Activated T-helper 1 cell treated with Interleukin-2 at 50 U/mL for 16 hours (primary cell): ENCODE measurements at places on chromosomes 1 and 21.

- DNase-seq, result no peak
These were observed 166.1 kb upstream of the SAMSN1 start for GRCh38 chr21:14712121-14712715.

GRCh38 chr1:194586302-194586701, 1399.9 kb upstream of the B3GALT2 start:
- no peak for DNase-seq

- DNase-seq, result no peak
These were observed 115.0 kb downstream of the SYF2 start for GRCh38 chr1:25117233-25117823.

DNA sequence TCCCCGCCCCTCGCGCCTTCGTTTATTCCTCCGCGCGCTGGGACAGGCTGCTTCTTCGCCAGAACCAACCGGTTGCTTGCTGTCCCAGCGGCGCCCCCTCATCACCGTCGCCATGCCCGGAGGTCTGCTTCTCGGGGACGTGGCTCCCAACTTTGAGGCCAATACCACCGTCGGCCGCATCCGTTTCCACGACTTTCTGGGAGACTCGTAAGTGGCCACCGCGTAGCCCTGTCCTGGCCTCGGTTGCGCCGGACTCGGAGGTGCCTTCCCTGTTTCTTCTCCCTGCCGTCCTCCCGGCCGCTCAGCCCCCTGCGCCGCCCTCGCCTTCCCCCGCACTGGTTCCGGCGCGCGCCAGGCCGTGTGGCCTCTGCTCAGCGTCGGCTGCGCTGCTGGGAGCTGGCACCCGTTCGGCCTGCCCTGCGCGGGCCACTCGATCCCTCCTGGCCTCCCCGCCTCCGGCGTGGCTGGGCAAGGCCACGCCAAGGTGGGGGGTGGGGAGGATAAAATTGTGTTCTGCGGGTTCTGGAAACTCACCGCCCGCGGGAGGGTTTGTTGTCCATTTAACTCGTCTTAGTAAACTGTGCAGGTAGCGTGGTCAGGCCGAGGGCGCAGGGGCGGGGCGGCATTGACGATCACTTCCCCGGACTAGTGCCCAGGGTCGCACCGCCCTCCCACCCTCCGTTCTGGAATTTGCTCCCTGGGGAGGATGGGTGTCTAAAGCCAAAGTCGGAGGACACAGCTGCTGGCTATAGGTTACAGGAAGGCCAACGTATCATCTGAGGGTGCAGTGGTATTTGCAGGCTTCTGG, at the start of gene PRDX6:
PRDX6 (plus strand) TSS at position 50 of the 808 bp plus-strand sequence; CDS start at position 113, 63 bp downstream.
- no peak for DNase-seq

GRCh38 chr1:115123116-115123515, 33.8 kb upstream of the TSPAN2 start:
- no peak for DNase-seq

DNA sequence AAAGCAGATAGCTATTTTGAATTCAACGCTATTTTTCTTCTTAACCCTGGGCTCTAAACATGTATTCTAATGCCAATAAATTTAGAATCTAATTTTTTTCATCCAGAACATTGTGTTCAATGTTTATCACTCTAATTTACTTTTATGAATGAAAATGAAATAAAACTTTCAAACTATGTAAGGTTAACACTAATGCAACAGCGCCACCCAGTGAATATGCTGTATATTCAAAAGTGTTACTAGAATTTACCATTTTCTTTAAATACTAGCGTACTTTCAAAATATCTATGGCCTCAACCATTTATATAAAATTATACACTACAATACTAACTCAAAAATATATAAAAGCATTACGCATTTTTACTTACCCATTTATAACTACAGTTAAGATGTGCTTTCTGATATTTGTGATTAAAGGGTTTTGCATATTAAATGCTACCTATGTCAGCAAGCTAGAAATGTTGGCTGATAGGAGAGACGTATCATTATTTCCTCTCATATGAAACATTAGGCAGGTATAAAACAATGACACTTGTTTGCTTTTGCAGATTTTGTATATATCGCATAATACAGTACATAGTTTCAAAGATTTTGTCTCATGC, 5.9 kb upstream of the NUF2 start:
- DNase-seq, result no peak

- no peak for DNase-seq
These were observed 13.3 kb downstream of the RSPO1 start for GRCh38 chr1:37621326-37621870.

DNA sequence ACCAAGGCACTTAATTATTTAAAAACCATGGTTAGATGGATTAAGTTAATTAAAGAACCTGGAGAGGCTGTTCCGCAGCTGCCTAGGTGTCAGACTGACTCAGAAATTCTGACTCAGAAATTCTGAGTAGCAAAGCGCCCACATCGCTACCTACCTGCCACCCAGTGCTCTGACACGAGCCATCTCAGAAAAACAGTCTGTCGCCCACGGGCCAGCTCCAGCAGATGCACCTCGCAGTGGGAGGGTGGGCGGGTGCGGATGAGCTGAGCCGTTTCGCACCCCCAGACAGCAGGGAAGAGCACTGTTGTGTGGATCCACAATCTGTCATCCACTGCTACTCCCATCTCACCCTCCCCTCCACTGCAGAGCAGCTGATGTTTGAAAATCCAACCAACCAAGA, 13.5 kb downstream of the KCNK1 start:
- no peak for DNase-seq

DNA sequence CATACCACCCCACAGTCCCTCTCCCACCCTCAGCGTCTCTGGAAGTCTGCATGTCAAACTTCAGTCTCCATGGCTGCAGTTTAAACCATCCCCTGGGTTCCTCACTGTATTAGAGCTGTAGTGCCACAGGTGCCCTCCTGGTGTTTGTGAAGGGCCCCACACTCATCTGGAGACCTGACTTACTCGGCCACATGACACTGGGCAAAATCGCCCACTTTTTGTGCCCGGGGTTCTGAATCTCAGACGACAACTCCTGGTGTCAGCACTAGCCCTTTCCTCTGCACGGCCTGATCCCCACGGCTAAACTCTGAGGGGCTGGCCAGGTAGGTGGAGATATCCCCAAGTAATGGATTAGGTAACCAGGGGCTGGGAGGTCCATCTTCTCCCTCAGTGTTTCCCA, 6.5 kb downstream of the INKA2 start:
- DNase-seq, result no peak

GRCh38 chr1:154784924-154785531, 85.1 kb downstream of the KCNN3 start:
- DNase-seq, result no peak

- DNase-seq, result no peak
These were observed 20.7 kb downstream of the BACE2 start for GRCh38 chr21:41188486-41189149.

DNA sequence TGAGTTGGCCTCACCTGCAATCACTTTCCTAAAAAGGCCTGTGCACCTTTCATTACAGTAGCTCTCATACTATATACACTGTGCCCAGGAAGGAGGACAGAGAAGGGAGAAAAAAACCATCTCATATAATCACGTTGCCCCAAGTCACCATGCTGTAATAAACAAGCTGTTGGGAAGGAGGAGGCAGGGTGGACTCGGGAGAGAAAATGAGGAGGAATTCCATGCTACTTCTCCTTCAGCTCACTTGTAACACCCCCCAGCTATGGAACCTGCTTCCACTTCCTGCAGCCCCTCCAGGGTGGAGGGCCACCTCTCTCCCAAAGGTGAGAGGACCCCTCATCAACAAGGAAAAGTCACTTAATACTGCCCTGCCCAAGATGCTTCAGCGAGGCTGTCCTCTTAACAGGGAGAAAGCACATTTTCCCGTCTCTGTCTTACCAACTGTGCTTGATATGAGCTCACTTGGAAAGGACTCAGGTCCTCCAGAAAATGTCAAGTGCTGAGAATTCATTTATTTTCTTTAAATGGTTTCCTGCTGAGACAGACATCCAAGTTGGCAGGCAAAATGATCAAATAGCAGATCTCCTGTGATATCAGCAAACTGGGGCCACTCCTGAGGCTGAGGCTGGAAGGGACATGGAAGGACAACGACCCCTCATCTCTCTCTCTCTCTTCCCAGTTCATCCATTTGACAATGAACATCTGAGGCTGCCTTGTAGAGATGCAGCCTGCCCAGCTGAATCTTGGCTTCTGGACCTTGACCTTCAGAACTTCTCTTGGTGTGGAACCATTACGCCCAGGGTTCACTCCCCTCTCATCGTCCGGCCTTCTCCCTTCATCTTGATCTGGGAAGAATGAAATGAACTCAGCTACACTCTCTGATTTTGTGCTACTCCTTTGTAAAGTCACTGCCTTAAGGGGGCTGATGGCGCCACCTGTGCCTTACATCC, 54.0 kb downstream of the CAPN9 start:
- DNase-seq, result no peak

DNA sequence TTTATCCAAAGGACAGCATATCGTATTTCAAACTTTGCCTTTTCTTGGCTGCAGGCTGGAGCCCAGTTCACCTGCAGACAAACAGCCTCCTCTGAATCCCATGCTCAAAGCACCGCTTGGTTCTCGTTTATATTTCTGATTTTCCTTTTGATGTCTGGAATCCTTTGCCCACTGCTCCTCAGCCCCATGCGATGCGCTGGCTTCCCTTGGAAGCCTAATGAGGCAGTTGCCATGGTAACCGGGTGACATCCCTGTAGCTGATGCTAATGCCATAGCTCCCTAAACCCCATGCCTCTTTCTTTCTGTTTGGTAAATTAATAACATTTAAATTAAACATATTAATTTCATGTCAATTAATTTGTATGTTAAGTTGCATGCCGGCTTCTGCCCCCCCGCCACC, 327.1 kb downstream of the PRDM2 start:
- no peak for DNase-seq

GRCh38 chr1:37609002-37609401, 13.3 kb upstream of the GNL2 start:
- no peak for DNase-seq

GRCh38 chr21:19565587-19565986, 1162.0 kb upstream of the TMPRSS15 start:
- no peak for DNase-seq

DNA sequence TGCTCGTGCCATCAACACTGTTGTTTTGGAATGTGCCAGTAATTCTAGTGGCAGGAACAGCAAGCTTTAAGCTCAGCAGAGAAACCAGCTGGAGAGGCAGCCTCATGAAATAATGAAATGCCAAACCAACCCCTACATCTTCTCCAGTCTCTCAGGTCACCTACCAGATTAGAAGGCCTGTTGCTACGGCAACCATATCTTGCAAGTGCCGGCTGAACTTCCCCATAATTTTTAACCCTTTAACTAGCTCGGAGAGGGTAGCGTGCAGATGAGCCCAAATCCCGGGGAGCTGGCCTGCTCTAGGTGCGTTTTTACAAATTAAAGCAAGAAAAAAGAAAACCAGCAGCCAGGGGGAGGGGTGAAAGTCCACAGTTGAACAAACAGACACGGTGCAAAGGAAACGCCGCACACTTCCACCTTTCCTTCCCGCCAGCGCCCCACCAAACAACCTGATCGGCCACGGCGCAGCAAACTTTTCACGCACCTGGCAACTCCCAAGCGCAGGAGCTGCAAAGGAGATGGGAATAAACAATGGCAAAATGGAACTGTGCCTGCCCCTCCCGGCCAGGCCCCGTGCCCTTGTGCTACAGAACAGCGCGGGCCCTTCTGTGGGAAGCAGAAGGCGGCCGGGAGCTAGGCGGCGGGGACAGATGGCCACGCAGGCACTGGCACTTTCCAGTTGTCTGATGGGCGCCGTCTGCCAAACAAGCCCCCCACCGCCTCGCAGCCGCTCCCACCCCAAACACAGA, 50.1 kb downstream of the SSBP3 start:
- DNase-seq, result no peak
